ENCODE measurements at places on chromosomes 2 and 18.
A peak's percentile ranks its signal among the peaks of the same experiment; 100 is the strongest.

- no peaks in the 10 kb centered on the region for H3K4me1 ChIP-seq
- no peak for DNase-seq
- no peak overlapping the region for H3K27ac ChIP-seq
These were observed 9.7 kb downstream of the SPP2 start for GRCh38 chr2:234060236-234060635.

DNA sequence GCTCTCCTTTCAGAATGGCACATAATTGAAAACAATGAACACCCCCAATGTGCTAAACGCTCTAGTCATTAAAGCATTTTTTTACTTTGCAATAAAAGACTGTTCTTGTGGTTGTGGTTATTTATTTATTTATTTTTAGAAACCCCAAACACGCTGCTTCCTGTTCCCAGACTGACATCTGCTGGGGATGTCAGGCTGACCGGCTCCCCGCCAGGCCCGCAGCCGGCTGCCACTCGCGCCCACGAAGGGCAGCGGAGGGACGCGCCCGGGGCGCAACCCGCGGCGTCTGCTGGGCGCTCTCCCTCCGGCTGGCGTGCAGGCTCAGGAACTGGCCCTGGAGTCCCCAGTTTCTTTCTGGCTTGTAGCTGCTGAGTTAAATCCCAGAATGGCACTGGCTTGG, 83.1 kb upstream of the SP3 start:
- peaks cover 11% of the 10 kb centered on the region for H3K4me1 ChIP-seq
- DNase-seq = peak; percentile 9
- H3K36me3 ChIP-seq = no peaks in the 10 kb centered on the region
- H3K4me3 ChIP-seq = no peak overlapping the region
- no peaks in the 10 kb centered on the region for H3K27me3 ChIP-seq
- no peak overlapping the region for H3K27ac ChIP-seq

DNA sequence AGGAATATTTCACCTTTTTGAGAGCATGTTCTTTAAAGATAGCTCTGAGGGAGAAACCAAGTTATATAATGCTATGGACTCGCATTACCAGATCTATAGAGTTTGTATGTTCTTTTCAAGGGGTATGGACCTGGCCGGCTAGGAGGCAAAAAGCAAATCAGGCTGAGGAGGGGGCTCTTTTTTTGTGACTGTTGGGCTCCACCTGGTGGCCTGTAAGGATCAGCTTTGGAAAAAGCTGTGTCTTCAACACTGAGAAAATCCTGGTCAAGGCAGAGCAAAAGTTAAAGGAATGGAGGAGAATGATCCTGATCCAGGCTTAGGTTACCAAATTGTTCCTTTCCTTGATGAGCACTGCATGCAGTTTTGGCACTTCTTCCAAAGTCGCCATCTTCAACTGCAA, 180.5 kb downstream of the DIS3L2 start:
- no peak overlapping the region for H3K4me3 ChIP-seq
- H3K27me3 ChIP-seq = no peaks in the 10 kb centered on the region
- peaks cover 9% of the 10 kb centered on the region for H3K4me1 ChIP-seq
- no peak overlapping the region for H3K27ac ChIP-seq

DNA sequence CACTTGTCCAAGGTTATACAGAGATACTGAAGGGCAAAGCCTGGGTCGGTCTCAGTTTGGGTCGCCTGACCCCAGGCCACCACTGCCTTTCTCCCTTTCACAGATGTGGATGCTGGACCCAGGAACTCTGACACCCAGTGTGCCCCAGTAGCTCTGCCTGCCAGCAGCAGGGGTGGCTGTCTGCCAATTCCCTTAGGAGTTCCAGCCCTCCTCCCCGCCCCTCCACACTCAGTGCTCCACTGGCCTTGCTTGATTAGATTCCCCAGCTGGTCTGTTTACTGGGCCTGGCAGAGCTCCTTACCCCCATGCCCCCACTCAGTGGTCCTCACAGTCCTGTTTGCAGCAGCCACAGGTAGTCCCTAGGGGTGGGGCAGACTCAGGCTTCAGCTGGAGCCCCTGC, 75.5 kb downstream of the NPAS2 start:
- H3K27ac ChIP-seq = no peak overlapping the region
- no peak overlapping the region for H3K4me3 ChIP-seq
- DNase-seq = no peak
- no peaks in the 10 kb centered on the region for H3K36me3 ChIP-seq
- H3K27me3 ChIP-seq = no peaks in the 10 kb centered on the region

DNA sequence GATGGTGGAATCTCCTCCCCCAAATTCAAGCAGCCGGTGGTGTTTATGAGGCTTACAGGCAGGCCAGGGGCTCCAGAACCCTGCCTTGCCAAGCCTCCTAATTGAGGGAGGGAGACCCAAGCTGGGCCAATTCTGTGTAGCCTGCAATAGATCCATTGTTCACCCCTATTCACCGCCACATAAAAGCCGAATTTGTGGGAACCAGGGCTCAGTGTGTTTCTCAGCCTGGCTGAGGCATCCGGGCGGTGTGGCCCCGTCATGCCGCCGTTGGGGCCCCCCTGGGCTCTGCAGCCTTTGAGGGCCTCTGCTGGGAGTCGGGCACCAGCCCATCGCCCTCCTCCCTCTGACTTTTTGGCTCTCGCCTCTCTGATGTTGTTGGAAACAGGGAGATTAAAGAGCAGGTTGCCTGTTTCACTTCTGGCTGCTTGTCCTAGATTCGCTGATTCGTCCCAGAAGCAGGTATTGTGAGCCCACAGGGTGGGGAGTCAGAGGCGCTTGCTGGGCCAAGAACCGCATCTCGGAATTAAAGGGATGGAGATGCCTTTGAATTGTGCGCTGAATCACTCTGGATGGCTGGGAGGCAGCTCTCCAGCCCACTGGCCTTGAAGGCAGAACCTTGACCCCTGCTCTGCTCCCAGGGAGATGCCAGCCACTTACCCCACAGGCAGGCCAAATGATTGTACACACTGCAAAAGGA, 14.7 kb upstream of the OTOS start:
- H3K27me3 ChIP-seq = peaks cover 5% of the 10 kb centered on the region
- no peaks in the 10 kb centered on the region for H3K36me3 ChIP-seq
- H3K4me3 ChIP-seq = no peak overlapping the region

DNA sequence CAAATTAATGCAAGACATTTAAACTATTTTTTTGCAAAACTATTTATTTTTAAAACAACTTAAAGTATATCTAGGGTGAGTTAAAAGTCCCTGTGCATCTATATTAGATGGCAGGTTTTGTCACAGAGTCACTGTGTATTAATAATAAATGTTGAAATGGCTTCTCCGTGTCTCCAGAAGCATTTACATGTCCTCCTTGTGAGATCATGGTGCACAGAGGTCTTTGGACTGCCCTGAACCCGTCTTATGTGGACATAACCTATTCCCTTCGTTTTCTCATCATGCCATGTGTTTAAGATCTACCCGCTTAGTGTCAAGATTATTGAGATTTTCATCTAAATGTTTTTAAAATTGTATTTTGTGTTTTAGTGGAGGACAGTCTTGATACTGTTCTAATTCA, 39.3 kb downstream of the SOCS6 start:
- H3K36me3 ChIP-seq = peaks cover 22% of the 10 kb centered on the region
- H3K27ac ChIP-seq = no peak overlapping the region
- H3K4me1 ChIP-seq = no peaks in the 10 kb centered on the region
- H3K27me3 ChIP-seq = no peaks in the 10 kb centered on the region
- no peak overlapping the region for H3K4me3 ChIP-seq
- no peak for DNase-seq

GRCh38 chr2:65035351-65035943, 20.8 kb upstream of the CEP68 start:
- H3K27me3 ChIP-seq = no peaks in the 10 kb centered on the region
- H3K4me1 ChIP-seq = peaks cover 16% of the 10 kb centered on the region
- peaks cover 14% of the 10 kb centered on the region for H3K36me3 ChIP-seq
- no peak overlapping the region for H3K4me3 ChIP-seq
- no peak for DNase-seq

GRCh38 chr2:201880579-201880978, 74.2 kb downstream of the CDK15 start:
- H3K4me1 ChIP-seq = peaks cover 46% of the 10 kb centered on the region
- H3K27ac ChIP-seq = no peak overlapping the region
- H3K27me3 ChIP-seq = no peaks in the 10 kb centered on the region
- no peak overlapping the region for H3K4me3 ChIP-seq

DNA sequence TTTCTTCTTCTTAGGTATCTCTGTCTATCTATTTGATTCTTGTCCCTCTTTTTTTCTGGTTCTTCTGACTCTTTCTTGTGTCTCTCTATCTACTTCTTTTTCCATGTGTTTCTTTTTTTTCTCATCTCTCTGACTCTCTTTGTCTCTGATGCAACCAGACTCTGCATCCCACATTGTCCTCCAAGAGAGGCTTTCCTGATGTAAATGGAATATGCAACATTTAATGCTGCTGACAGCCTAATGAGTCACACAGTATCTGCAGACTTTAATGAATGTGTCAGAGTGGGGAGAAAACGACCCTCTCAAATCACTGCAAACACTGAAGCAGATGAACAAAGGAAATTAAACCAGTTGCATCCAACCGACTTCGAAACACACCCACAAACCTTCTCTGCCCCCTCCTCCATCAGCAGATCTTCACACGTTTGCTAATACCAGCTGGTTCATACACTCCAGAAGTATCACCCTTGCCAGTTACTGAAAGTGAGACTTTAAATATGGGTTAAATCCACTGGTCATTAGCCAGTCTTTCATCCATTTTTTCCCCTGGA, 351.5 kb downstream of the TXNL1 start:
- no peak overlapping the region for H3K27ac ChIP-seq
- no peak overlapping the region for H3K4me3 ChIP-seq
- DNase-seq = no peak
- peaks cover 4% of the 10 kb centered on the region for H3K4me1 ChIP-seq
- H3K36me3 ChIP-seq = no peaks in the 10 kb centered on the region
- H3K27me3 ChIP-seq = no peaks in the 10 kb centered on the region

DNA sequence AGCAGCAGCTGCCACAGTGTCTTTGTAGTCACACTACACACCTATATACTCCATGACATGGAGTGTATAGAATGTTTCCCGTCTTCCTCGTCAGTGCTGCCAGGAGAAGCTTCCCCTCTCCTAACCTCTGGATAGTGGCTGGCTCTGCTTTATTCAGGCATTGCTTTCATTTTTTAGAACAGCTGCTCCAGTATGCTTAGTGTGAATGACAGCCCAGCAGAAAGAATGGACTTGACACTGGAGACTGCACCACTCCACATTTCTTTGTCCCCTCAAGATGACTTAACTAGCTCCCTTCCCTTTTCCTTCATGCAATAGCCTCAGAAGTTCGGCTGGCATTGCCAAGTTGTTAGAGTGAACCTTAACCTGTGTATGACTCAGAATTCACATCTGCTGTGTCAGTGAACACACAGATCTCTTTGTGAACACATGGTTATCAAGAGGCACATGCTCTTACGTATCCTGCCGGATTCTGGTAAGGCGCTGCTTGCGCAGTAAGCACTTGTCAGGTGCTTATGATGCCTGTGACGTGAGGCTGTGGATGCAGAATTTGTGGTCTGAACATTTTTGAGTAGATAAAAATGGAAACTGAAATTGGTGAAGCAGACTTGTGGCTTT, 73.9 kb downstream of the NEDD4L start:
- H3K4me1 ChIP-seq = no peaks in the 10 kb centered on the region
- H3K4me3 ChIP-seq = no peak overlapping the region
- peak; percentile 93 for DNase-seq
- H3K27me3 ChIP-seq = no peaks in the 10 kb centered on the region
- H3K36me3 ChIP-seq = no peaks in the 10 kb centered on the region
- H3K27ac ChIP-seq = no peak overlapping the region

GRCh38 chr18:8835521-8835953, 130.2 kb downstream of the MTCL1 start:
- no peak overlapping the region for H3K4me3 ChIP-seq
- no peaks in the 10 kb centered on the region for H3K27me3 ChIP-seq
- peaks cover 8% of the 10 kb centered on the region for H3K4me1 ChIP-seq
- no peak overlapping the region for H3K27ac ChIP-seq

DNA sequence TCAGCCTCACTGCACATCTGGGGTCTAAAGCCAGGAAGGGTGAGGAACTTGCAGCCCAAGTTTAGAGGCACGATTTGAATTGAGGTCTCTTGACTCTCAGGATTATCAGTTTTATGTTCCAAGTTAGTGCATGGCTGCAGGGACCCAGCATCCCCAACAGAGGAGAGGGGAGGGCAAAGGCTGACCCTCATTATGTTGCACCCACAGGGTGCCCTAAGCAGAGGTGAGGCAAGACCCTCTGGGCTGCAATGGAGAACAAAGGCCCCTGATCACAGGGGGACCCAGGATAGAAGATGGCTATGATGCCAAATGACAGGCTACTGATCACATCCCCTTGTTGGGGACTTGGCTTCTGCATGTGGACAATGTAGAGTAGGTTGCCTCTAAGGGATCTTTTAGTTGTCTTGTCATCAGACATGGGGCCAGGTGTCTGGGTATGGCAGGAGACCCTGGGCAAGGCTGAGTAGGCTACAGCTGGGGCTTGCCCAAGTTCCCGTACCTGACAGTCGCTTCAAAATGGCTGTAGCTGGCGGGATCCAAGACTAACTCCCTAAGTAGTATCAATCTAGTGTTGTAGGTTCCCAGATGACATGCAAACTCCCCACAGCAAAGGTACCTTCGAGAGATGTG, 4.5 kb upstream of the GDF7 start:
- H3K4me1 ChIP-seq = no peaks in the 10 kb centered on the region
- no peak overlapping the region for H3K4me3 ChIP-seq
- no peak overlapping the region for H3K27ac ChIP-seq
